ENCODE measurements at places on chromosomes 6 and 20.

DNA sequence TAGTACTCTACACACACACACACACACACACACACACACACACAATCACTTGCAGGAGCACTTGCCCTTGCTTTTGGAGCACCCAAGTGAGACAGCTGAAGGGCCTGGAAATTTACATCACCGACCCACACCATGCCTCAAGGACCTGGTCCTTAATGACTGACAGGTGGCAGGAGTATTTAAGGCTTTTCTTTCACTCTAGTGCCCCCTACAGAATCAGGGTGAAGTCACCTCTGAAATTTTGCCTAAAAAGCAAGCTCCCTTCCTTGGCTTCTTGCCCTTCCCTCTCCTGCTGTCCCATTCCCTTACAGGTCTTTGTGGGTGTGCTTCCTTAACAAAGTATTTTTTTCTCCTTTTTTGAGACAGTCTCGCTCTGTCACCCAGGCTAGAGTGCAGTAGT is 353.5 kb upstream of the IRAK1BP1 start:
- peak; percentile 44 for DNase-seq

DNA sequence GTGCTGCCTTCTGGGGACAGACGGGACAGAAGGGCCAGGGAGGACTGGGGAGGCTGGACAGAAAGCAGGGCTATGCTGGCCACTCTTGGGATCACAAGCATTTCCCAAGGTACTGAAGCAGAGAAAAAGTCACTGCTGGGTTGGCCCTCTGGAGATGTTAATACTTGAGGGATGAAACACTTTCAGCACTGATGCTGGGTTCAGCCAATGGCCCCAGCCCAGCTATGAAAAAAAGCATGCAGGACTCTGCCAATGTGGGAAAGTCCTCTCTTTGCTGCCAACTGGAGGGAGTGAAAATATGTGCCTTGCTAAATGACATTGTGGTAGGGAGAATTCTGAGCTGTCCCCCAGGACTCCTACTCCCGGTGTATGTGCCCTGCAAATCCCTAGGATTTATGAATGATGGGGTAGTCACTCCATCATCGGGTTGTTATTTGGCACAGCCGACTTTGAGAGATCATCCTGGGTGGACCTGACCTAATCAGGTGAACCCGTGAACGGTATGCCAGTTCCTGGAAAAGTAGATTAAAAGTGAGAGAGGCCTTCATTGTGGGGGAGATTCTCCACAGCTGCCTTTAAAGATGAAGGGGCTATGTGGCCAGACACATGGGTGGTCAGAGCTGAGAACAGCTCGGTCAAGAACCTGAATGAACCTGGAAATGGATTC is 119.9 kb upstream of the TRAF3IP2 start:
- no peak for DNase-seq

GRCh38 chr20:51602131-51602530 is 59.6 kb upstream of the NFATC2 start:
- no peak for DNase-seq

- DNase-seq = no peak
Measured at GRCh38 chr6:15023448-15023847, 222.4 kb upstream of the JARID2 start.

DNA sequence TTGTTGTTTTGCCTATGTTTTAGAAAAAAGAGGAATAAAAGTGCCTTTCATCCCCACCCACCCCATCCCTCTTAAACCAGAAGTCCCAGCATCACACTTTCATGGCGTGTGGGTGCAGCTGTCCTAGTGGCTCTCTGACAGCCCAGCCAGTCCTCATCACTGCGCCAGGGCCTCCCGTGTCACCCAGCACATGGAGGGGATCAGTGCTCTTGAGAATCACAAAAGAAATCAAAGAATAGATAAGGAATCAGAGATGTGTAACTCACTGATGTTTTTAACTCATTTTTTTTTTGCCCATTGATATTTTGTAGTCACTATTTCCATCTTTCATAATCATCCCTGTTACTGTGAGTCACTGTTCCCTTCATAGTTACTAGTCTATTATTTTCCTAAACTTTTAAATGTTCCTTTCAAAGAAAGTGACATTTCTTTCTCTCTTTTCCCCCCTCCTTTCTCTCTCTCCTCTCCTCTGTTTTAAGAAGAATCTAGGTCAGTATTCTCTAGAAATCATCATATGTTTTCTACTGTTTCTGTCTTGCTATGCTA is 78.6 kb downstream of the AIG1 start:
- DNase-seq = no peak

GRCh38 chr6:166739117-166739975 is 112.3 kb upstream of the RPS6KA2 start:
- DNase-seq = no peak

DNA sequence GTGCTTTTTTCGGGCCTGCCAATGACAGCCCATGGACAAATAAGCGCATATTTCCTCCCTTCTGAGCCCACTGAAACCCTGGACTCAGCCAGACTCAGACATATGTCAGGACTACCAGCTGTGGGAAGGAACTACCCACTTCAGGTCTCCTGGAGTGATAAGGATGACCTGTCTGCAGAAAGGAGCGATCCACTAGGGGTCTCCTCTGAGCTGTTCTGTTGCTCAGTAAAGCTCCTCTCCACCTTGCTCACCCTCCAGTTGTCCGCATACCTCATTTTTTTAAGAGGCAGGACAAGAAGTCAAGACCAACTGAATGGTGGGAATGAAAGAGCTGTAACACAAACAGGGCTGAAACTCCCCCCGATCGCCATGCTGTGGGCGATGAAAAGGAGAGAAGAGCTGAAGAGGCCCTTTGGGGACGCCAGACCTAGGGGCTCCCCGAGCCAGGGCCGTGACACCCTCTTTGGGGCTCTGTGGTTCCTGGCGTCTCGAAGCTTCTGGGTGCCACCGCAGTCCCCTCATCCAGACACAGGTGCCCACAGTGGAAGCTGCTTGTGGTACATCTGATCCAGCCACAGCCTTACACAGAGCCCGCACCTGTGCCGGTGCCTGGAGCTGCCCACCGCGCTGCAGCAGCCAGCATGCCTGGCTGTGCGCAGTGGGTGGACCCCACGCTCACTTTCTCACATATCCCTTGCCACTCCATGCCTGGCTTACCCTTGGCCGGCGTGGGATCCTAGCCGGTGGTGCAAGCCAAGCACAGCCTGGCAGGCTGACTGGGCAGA is 68.8 kb downstream of the EYS start:
- DNase-seq = peak; percentile 67

Data from ELF-1 (cell line).